GM06990 (cell line): ENCODE measurements at places on chromosomes 2 and 18.

DNA sequence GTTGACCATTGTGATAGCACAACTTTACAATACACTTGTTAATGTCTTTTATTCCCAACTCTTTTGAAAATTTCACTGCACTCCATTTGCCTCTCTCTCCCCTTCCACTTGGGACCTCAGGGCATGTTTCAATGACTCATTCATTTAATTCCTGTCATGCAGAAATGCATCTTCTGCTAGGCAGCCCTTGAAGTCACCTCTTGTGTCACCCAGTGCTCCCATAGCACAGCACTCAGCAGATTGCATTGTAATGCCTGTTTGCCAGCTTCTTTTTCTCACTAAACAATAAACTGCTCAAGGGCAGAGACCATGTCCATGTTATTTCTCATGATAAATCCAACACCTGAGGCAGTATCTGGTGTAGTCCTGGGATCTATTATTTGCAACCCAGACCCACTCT lies 85.9 kb upstream of the ACSL3 start:
- no peak for DNase-seq

DNA sequence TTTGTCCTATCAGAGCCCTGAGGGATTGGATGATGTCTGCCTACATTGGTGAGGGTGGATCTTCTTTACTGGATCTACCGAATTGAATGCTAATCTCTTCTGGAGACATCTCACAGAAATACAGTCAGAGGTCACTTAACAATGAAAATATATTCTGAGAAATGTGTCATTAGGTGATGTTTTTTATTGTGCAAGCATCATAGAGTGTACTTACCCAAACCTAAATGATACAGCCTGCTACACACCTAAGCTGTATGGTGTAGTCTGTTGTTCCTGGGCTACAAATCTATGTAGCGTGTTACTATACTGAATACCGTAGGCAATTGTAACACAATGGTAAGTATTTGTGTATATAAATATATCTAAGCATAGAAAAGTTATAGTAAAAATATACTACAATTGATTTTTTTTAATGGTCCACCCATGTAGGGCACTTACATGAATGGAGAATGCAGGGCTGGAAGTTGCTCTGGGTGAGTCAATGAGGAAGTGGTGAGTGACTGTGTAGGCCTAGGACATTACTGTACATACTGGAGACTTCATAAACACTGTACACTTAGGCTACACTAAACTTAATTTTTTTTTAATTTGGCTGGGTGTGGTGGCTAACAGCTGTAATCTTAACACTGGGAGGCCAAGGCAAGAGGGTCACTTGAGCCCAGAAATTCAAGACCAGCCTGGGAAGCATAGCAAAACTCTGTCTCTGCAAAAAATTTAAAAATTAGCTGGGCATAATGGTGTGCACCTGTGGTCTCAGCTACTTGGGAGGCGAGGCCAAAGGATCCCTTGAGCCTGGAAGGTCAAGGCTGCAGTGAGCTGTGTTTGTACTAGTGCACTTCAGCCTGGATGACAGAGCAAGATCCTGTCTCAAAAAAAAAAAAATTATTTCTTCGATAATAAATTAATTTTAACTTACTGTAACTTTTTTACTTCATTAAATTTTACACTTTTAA lies 226.3 kb upstream of the UBE2E3 start:
- no peak for DNase-seq

- no peak for DNase-seq
These were observed 135.0 kb downstream of the ANTXR1 start for GRCh38 chr2:69147841-69148533.

DNA sequence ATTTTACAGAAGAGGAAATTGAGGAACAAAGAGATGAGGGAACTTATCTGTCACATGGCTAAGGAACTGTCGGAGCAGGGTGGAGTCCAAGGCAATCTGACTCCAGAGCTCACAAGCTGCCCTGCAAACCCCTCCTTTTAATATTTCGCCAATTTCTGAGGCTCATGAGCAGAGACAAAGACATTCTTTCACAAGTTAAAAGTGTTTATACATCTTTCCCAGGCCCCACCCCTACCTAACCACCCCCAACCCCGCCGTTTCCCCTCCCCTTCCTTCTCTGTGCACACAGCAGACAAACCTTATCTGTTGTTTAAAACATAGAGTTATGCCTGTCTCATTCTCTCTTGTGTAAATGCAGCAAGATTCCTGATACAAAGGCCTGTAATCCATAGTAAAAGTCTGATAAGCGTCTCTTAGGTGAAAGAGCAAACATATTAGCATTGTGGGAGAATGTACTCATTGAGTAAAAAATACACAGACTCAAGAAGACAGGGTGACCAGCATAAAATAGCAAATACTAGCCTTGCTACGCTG lies 44.3 kb downstream of the EPHA4 start:
- DNase-seq = no peak

DNA sequence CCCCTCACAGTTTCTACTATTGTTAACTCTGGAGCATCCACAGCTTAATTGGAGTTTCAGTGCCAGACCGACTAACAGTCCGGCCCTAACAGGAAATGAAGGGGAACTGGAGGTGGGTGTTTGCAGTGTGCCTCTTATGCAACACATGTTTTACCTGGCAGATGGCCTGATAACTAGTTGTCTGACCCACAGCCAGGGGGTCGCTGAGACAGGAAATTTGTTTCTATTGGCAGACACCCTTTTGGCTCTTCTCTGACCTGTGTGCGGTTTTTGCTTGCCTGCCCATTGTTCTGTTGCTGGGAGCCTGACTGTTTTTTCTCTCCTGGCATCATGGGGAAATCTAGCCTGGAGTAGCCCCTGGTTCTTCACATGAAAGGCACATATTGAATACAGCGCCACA lies 1329.8 kb downstream of the DSC3 start:
- DNase-seq = no peak

DNA sequence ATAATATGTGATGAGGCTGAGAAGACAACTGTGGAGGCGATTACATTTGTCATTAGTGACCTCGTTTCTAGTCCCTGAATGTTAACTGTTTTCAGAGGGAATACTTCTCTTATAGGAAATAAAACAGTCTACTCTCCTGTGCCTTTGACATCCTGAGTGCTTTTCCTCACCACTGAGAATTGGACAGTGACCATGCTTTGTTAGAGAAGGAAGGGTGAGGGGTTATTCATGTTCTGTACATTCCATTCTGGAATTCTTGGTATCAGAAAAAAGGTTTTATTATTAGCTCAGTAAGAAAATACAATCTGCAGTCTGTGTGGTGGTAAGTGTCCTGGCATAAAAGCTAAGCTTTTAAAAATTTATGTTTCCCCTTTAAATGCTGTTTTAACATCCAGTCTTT lies 58.8 kb downstream of the PARD3B start:
- DNase-seq = no peak

GRCh38 chr2:6036211-6036610 lies 344.0 kb downstream of the SOX11 start:
- DNase-seq = no peak

GRCh38 chr2:27752551-27753237 lies 18.8 kb upstream of the MRPL33 start:
- no peak for DNase-seq

GRCh38 chr2:231929961-231930592 lies 3.9 kb upstream of the NPPC start:
- DNase-seq = peak; percentile 34

- DNase-seq = no peak
These were observed 11.7 kb downstream of the CCBE1 start for GRCh38 chr18:59685501-59685900.
